Sigmoid colon (tissue), 7 donors: ENCODE measurements at places on chromosomes 4 and X. TPM values are rescaled to one million over a fixed set of nuclear protein-coding genes. Genes with fewer than 3 reads are reported as not detected.

DNA sequence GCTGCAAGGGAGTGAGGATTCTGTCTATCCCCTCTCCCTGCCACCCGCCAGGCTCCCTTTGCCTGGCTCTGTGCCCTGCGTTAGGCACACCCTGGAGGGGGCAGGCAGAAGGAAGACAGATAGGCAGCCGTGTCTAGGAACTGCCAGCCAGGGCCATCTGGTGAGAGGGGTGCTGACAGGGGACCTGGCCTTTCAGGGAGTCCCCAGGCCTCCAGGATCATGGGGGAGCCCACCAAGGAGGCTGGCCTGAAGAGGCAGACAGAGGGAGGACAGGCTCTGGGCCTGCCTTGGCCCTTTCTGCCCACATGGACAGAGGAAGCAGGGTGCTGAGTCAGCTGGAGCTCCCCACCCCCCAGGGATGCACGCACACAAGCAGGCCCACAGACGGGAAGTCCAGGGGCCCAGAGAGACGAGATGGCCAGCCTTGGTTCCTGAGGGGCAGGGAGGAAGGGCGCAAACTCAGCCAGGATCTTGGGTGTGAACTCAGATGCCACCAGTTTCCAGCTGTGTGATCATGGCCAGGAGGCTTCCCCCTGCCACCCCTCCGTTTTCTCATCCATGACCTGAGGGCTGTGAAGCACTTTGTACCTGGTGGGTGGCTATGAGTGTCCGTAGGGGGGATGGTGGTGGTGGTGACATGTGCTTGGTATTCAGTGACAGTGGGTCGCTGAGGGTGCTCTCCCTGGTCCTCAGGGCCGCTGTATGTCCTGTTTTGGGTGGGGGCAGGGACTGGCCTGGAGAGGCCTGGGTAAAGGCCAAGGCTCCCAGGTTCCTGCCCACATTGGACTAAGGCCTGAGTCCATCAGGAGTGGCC lies 1.8 kb downstream of the SH3BP2 start:
- no peak overlapping the region for H3K4me3 ChIP-seq
- peak; percentile 78 for DNase-seq
- H3K36me3 ChIP-seq, result no peaks in the 10 kb centered on the region
- H3K27ac ChIP-seq, result peak overlapping the region; percentile 79
- peaks cover 67% of the 10 kb centered on the region for H3K4me1 ChIP-seq

- no peak overlapping the region for H3K4me3 ChIP-seq
- H3K36me3 ChIP-seq, result no peaks in the 10 kb centered on the region
Measured at GRCh38 chr4:28686618-28687017, 1826.0 kb downstream of the STIM2 start.

DNA sequence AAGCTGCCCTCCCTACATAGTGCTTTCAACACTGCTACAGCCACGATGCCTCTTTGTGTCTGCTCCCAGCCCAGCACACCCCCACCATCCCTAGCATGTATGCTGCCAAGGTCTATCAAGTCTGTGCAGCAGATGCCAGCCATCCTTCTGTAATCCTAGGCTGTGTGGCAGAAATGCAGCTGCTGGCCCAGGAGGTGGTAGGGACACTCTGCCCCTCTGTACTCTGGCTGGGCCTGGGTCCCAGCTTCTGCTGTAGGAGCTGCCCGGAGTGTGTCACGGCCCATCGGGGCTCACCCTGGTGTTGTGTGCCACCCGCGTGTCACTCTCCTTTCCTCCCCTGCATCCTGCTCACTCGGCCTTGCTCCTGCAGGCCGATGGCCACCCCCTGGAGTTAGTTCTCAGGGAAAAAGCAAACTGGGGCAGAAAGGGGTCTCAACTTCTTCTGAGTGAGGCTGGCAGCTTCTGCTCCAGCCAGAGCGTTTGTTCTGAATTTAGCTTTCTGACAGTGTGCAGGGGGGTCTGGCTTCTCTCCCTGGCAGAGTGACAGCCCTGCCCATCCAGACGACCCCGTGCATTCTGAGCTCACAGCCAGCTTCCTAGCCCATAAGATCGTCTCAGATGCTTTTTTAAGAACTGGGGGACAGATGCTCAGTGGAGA lies 22.7 kb downstream of the PSAPL1 start:
- peaks cover 32% of the 10 kb centered on the region for H3K4me1 ChIP-seq
- H3K27me3 ChIP-seq, result no peaks in the 10 kb centered on the region
- no peak overlapping the region for H3K4me3 ChIP-seq
- H3K27ac ChIP-seq, result no peak overlapping the region
- DNase-seq, result peak; percentile 61
- H3K36me3 ChIP-seq, result no peaks in the 10 kb centered on the region

GRCh38 chr4:40212674-40213527 lies 16.1 kb downstream of the RHOH start:
- no peaks in the 10 kb centered on the region for H3K4me1 ChIP-seq
- H3K27me3 ChIP-seq, result no peaks in the 10 kb centered on the region
- no peak for DNase-seq
- no peak overlapping the region for H3K27ac ChIP-seq

- no peaks in the 10 kb centered on the region for H3K27me3 ChIP-seq
- peaks cover 5% of the 10 kb centered on the region for H3K36me3 ChIP-seq
- no peak for DNase-seq
- H3K4me1 ChIP-seq, result no peaks in the 10 kb centered on the region
- no peak overlapping the region for H3K4me3 ChIP-seq
Measured at GRCh38 chrX:151958101-151958500, 16.4 kb downstream of the GABRE start.

DNA sequence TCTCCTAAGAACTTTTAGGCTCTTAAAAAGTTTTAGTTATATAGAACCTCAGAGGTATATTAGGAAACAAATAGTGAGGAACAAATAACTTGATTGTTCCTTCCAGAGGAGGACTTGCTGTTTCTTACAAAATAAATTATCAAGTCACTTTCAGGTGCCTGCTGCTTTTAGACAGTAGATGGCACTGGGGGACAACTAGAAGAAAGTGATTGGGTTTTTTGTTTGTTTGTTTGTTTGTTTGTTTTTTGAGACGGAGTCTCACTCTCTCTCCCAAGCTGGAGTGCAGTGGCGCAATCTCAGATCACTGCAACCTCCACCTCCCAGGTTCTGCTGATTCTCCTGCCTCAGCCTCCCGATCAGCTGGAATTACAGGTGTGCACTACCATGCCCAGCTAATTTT lies 35.4 kb upstream of the CDKL5 start:
- no peak overlapping the region for H3K4me3 ChIP-seq
- no peak overlapping the region for H3K27ac ChIP-seq
- H3K4me1 ChIP-seq, result no peaks in the 10 kb centered on the region
- no peaks in the 10 kb centered on the region for H3K36me3 ChIP-seq

DNA sequence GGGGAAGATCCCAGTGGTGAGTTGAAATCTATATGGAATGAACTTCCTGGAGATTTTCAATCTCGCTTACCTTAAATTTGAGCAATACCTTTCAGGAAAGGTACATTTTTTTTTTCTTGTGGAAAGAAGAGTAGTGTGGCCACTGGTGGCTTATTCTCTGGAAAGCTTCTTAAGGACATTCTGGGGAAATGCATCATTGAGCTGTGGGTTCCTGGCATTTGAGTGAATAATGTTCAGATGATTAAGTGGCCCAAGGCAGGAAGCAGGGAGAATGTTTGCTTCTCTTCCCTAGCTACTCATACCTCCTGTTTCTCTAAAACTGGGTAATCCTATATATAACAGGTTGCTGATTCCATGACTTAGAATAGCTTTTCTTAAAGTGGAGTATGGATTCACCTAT lies 31.8 kb downstream of the STAG2 start:
- H3K27me3 ChIP-seq, result no peaks in the 10 kb centered on the region
- no peak overlapping the region for H3K27ac ChIP-seq
- DNase-seq, result no peak
- no peaks in the 10 kb centered on the region for H3K36me3 ChIP-seq
- H3K4me1 ChIP-seq, result no peaks in the 10 kb centered on the region

- no peak overlapping the region for H3K4me3 ChIP-seq
- H3K4me1 ChIP-seq, result no peaks in the 10 kb centered on the region
- no peak for DNase-seq
- H3K36me3 ChIP-seq, result no peaks in the 10 kb centered on the region
- H3K27ac ChIP-seq, result peak overlapping the region; percentile 28
Measured at GRCh38 chr4:83558680-83559079, 22.8 kb downstream of the GPAT3 start.

GRCh38 chr4:156475322-156475721 lies 496.3 kb downstream of the PDGFC start:
- DNase-seq, result no peak
- no peak overlapping the region for H3K4me3 ChIP-seq
- no peaks in the 10 kb centered on the region for H3K4me1 ChIP-seq
- H3K27ac ChIP-seq, result no peak overlapping the region
- H3K36me3 ChIP-seq, result no peaks in the 10 kb centered on the region
- H3K27me3 ChIP-seq, result no peaks in the 10 kb centered on the region

DNA sequence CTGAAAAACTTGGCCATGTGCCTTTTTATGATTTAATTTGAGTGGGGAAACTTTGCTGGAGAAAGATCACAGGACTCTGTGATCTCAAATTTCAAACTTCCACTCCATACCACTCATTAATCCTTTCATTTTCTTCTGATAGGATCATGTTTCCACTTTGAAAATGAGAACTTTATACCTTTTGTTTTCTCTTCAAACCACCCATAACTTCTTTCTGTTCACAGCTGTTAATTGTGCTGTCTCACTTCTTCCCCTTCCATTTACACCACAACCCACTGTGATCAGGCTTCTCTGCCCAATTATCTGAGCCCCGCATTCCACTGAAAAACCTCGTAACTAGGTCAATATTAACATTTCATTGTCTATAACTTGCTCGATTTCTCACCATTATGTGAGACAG lies 47.0 kb upstream of the ARSJ start:
- H3K4me3 ChIP-seq, result no peak overlapping the region
- no peaks in the 10 kb centered on the region for H3K27me3 ChIP-seq
- H3K36me3 ChIP-seq, result no peaks in the 10 kb centered on the region
- DNase-seq, result no peak
- H3K27ac ChIP-seq, result no peak overlapping the region
- no peaks in the 10 kb centered on the region for H3K4me1 ChIP-seq

DNA sequence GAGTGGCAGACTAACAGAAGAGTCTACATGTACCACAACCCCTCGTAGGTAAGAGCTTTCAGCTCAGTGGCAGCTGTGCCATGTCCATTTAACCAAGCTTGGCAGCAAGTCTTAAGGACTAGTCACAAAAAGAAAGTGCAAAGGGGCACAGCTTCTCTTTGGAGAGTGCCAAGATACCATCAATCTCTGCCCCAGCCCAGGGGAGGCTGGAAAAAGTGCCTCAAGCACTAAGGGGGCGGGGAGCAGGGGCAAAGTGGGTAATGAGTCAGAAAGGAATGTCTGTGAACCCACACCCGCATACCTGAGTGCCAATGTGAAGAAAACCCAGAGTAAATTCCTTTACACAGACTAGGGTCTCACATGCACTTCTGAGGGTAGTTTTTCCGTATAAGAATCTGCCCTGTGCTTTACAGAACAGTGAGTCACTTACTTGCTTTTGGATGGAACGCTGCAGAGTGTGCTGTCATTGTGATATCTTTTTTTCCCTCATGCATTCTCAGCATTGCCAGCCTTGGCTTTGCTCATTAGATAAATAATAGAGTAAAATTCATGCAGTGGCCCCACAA lies 219.8 kb downstream of the ZNF674 start:
- peak overlapping the region; percentile 2 for H3K27ac ChIP-seq
- H3K27me3 ChIP-seq, result no peaks in the 10 kb centered on the region
- no peak overlapping the region for H3K4me3 ChIP-seq

DNA sequence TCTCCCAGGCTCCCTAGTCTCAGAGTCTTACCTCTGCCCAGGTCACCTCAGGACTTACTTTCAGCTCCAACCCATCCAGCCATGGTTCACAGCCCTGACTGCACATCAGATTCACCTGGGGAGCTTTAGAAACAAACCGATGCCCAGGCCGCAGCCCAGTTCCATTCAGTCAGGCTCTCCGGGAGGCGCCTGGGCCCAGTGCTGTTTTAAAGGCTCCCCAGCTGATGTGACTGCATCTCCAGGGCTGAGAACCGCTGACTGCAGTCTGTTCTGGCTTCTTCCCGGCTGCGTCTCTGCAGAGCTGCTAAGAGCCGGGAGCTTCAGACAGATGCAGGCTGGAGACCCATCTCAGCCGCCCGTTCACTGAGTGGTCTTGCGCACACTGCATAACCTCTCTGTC lies 44.4 kb upstream of the LGI2 start:
- no peaks in the 10 kb centered on the region for H3K4me1 ChIP-seq
- DNase-seq, result no peak
- H3K4me3 ChIP-seq, result no peak overlapping the region
- no peaks in the 10 kb centered on the region for H3K27me3 ChIP-seq

DNA sequence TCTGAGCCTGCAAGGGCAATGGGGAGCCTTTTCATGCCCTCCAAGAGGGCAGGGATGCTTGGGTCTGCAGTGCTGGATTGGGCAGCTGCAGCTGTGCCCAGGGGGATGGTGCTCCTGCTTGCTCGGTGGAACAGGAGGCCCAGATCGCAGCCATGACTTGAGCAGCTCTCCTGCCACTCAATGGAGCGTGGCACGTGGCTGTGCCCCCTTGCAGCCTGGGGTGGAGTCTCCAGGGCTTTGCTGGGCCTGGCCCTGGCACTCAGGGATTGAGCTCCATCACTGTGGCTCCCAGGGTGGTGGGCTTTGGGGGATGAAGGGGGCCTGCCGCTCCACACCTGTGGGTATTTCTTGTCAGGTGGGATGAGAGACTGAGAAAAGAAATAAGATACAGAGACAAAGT lies 53.4 kb upstream of the IBSP start:
- H3K4me1 ChIP-seq, result no peaks in the 10 kb centered on the region

GRCh38 chr4:70239884-70240591 lies 2.4 kb upstream of the CSN3 start:
- no peak for DNase-seq
- no peaks in the 10 kb centered on the region for H3K27me3 ChIP-seq
- H3K36me3 ChIP-seq, result no peaks in the 10 kb centered on the region

DNA sequence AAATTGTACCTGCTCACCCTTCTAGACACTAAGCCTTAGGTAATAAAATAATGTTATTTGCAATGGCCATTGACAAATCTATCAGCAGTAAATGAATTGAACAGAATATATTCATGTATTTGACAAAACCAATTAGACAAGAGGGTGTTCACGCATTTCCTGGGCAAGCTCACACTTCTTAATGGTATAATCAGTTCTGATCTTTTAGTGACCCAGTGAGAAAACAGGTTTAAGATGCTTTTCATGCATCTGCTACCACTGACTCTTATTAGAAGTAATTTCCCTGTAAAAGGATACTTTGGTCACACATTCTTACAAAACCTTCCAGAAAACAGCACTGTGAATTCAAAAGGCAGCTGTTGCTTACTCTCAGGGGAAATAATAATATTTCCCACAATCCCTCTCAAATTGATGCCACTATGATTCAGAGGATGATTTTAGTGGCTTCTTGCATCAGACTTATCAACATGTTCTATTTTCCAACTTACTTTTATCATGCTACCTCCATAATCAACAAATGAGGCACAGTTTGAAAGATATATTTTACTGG lies 313.9 kb upstream of the NWD2 start:
- H3K27me3 ChIP-seq, result no peaks in the 10 kb centered on the region
- H3K4me1 ChIP-seq, result no peaks in the 10 kb centered on the region
- DNase-seq, result no peak
- H3K36me3 ChIP-seq, result no peaks in the 10 kb centered on the region
- H3K27ac ChIP-seq, result no peak overlapping the region

- peak overlapping the region; percentile 80 for H3K27ac ChIP-seq
- DNase-seq, result peak; percentile 92
- peak overlapping the region; percentile 36 for H3K4me3 ChIP-seq
- H3K27me3 ChIP-seq, result no peaks in the 10 kb centered on the region
Measured at GRCh38 chrX:47361538-47362511, 8.6 kb upstream of the ZNF157 start.

GYPE gene
- total RNA-seq, result 0.71 TPM

ZFP92 gene
- total RNA-seq, result 2.2 TPM

HGFAC gene
- 0.55 TPM for total RNA-seq

PWWP3B gene
- total RNA-seq, result 0.36 TPM

POLN gene
- total RNA-seq, result 3.0 TPM

SSX2 gene
- not detected for total RNA-seq

TEX13C gene
- total RNA-seq, result not detected

XAGE2 gene
- total RNA-seq, result not detected
